Mesenteric fat pad (tissue), 1 donor: ENCODE measurements at places on chromosomes 7 and 10. TPM values are rescaled to one million over a fixed set of nuclear protein-coding genes. Genes with fewer than 3 reads are reported as not detected.

HKDC1 gene
- total RNA-seq: 0.10 TPM

FAM221A gene
- total RNA-seq: 6.2 TPM

WEE2 gene
- not detected for total RNA-seq

ARHGEF35 gene
- total RNA-seq: 7.2 TPM

GRCh38 chr10:45594276-45595157 lies 78.1 kb downstream of the ZFAND4 start:
- peak; percentile 98 for DNase-seq

DNA sequence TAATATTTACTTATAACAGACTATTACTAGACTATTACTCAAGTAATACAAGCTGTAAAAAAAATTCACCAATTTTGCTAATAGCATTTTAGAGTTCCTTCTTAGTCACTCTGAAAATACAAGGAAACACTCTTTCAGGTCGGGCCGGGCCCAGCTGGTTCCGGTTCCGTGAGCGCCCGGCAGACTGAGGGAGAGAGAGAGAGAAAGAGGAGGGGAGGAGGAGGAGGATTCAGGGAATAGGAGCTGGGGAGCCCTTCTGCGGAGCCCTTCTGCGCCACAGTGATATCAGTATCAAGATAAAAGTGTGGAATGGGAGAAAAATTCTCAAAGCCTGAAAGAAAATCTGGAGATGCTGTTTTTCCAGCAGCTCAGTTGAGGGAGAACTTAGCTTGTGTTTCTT lies 30.5 kb upstream of the BHLHA15 start:
- no peak for DNase-seq

GRCh38 chr7:91899563-91899962 lies 19.1 kb upstream of the MTERF1 start:
- DNase-seq: no peak

GRCh38 chr7:27149842-27150567 lies 2.4 kb downstream of the HOXA3 start:
- DNase-seq: no peak

GRCh38 chr10:50527442-50528043 lies 96.2 kb downstream of the SGMS1 start:
- no peak for DNase-seq

GRCh38 chr10:130389906-130390305 lies 253.7 kb downstream of the GLRX3 start:
- DNase-seq: peak; percentile 47

DNA sequence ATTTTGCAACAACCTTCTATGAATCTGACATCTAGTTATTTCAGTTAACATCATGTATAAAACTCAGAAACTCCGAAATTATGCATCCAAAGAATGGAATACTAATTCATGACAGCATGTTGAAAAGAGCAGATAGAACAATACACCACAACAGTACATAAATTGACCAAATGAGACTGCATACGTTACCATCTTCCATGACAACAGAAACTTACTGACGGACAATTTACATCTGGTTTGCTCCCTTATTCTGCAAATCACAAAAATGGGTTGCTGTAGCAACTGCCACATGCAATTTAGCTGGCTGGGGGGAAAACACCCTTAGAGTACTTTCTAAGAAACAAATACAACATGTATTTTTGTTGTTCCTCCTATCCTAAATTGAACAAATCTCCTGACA lies 14.3 kb downstream of the LRRN3 start:
- DNase-seq: no peak
